ENCODE measurements at places on chromosomes 1 and 21.

DNA sequence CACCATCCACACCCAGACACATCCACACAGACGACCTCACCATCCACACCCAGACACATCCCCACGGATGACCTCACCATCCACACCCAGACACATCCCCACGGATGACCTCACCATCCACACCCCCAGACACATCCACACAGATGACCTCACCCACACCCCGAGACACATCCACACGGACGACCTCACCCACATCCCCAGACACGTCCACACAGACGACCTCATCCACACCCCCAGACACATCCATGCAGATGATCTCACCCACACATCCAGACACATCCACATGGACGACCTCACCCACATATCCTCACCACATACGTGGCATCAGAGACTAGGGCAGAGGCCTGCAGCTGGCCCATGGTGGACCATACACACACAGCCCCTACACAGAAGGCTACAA is 14.7 kb upstream of the FABP3 start:
- no peak for DNase-seq

DNA sequence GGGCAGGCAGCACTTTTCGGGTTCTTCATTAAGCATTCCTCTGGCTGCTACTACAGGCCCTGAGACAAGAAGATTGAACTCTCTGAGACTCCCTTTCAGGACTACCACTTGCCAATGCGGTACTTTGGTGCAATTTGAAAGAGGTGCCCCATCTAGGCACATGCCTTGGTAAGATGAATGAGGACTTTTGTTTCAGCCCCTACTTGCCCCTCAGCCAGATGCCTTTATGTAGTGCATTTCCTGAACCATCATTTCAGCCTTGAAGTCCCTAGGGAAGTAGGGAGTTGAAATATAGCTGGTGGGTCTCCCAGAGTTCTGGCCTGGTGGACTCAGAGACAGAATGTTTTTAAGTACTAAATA is 123.8 kb downstream of the PLXNA2 start:
- DNase-seq, result no peak

GRCh38 chr1:244449936-244450508 is 1.7 kb downstream of the ADSS2 start:
- no peak for DNase-seq

DNA sequence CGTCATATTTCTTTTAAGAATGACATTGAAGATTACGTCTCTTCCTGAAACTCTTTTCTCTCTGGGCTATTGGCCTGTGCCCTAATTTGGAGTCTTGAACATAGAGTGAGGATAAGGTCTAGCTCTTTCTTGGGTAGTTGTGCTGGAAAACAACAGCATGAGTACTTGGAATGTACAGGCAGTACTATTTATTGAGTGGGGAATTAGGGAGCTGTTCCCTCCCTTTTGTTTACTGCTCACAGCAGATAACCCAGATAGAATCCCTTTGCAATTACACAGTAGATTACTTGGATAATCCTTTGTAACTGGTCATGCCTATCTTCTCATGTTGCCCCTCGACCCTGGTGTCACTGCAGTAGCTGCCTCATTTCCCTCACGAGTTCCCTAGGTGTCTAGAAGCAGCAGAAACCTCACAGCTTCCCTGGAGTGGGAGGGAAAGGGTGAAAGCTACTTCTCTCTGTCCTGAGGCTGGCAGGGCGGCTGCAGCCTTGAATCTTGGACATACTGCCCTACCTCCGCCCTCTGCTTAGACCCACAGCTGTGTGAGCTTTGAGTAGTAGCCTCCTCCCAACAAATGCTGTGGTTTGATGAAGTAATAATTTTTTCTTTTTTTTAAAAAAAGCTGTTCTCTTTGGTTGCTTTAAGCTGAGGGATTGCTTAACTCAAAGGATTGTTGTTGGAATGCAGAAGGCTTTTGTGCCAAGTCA is 70.6 kb downstream of the FGGY start:
- DNase-seq, result peak; percentile 97

DNA sequence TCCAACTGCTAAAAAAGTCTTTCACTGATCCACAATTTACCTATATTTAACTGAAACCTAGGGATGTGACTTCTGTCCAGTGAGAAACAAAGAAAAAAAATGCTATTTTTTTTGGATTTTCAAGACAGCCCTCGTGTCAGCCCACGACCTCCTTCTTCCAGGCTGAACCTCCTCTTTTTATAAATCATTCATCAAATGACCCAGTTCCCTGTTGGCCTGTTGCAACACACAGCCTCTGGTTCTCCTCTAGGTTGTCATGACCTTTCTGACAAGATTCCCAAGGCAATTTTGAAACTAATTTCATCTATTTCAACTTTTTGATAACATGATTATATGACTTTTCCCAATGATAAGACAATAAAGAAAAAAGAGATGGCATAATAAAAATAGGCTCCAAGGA is 74.6 kb downstream of the PGBD5 start:
- DNase-seq, result no peak

GRCh38 chr1:152109998-152110294 is 5.3 kb downstream of the TCHH start:
- DNase-seq, result no peak

GRCh38 chr1:223216074-223216473 is 73.0 kb upstream of the TLR5 start:
- no peak for DNase-seq
